A549 treated with CORT108297 at 1 μM for 4 hours (cell line): ENCODE measurements at places on chromosomes 5 and 9. TPM values are rescaled to one million over a fixed set of nuclear protein-coding genes. Genes with fewer than 3 reads are reported as not detected.

CYSRT1 gene
- total RNA-seq: 2.7 to 5.0 TPM (median 4.3 TPM) in 5 replicates

SMARCA2 gene
- 19.4 to 34.5 TPM (median 25.2 TPM) in 5 replicates for total RNA-seq

TPM2 gene
- 623 to 688 TPM (median 654 TPM) in 5 replicates for total RNA-seq

MYMK gene
- not detected in 5 replicates for total RNA-seq

PCDHGA1 gene
- total RNA-seq: 0.30 to 0.39 TPM (median 0.37 TPM) in 5 replicates

TRIM32 gene
- 19.4 to 24.7 TPM (median 22.0 TPM) in 5 replicates for total RNA-seq

HINT2 gene
- 69.8 to 110 TPM (median 103 TPM) in 5 replicates for total RNA-seq

FOXD4L3 gene
- 0.06 to 0.18 TPM (median 0.06 TPM) in 3 of 5 replicates, not detected in the others for total RNA-seq

ARL14EPL gene
- total RNA-seq: 0.07 to 0.43 TPM (median 0.14 TPM) in 5 replicates

SHC3 gene
- 0.32 to 0.59 TPM (median 0.54 TPM) in 5 replicates for total RNA-seq

FBP1 gene
- total RNA-seq: 0.24 TPM in 1 of 5 replicates, not detected in the others

RASGEF1C gene
- 0.03 to 0.22 TPM (median 0.08 TPM) in 4 of 5 replicates, not detected in the other for total RNA-seq

KIF4B gene
- 0.02 to 0.05 TPM (median 0.03 TPM) in 3 of 5 replicates, not detected in the others for total RNA-seq

PDGFRB gene
- total RNA-seq: 0.10 to 0.35 TPM (median 0.30 TPM) in 5 replicates

SYNPO gene
- 23.3 to 30.9 TPM (median 28.2 TPM) in 5 replicates for total RNA-seq

TNFSF8 gene
- not detected in 5 replicates for total RNA-seq

CCL27 gene
- total RNA-seq: 0.15 to 0.21 TPM (median 0.16 TPM) in 3 of 5 replicates, not detected in the others

MLANA gene
- total RNA-seq: not detected in 5 replicates

IFNA21 gene
- not detected in 5 replicates for total RNA-seq

TIGD6 gene
- 4.5 to 5.7 TPM (median 5.2 TPM) in 5 replicates for total RNA-seq

C5orf46 gene
- total RNA-seq: not detected in 5 replicates

KIF24 gene
- total RNA-seq: 3.0 to 3.7 TPM (median 3.3 TPM) in 5 replicates

IL31RA gene
- total RNA-seq: 1.3 to 1.5 TPM (median 1.5 TPM) in 5 replicates

GMCL2 gene
- 0.02 TPM in 1 of 5 replicates, not detected in the others for total RNA-seq

IFNK gene
- not detected in 5 replicates for total RNA-seq

TAF11L10 gene
- not detected in 5 replicates for total RNA-seq

MED10 gene
- total RNA-seq: 77.1 to 80.0 TPM (median 79.1 TPM) in 5 replicates

DBH gene
- total RNA-seq: not detected in 5 replicates

SPATA31A3 gene
- not detected in 5 replicates for total RNA-seq

LHFPL2 gene
- total RNA-seq: 46.8 to 64.0 TPM (median 57.3 TPM) in 5 replicates

GTF2H2C gene
- total RNA-seq: 32.5 to 42.7 TPM (median 33.6 TPM) in 5 replicates

PPP1R26 gene
- total RNA-seq: 15.6 to 21.1 TPM (median 20.0 TPM) in 5 replicates

C9orf50 gene
- total RNA-seq: 0.10 to 0.12 TPM in 2 of 5 replicates, not detected in the others

GCNT1 gene
- total RNA-seq: 2.4 to 4.3 TPM (median 3.0 TPM) in 5 replicates

LCN15 gene
- total RNA-seq: 0.02 TPM in 1 of 5 replicates, not detected in the others

SPATA31C2 gene
- not detected in 5 replicates for total RNA-seq

OR1J2 gene
- not detected in 5 replicates for total RNA-seq

SPINK1 gene
- total RNA-seq: 0.28 to 1.3 TPM (median 0.58 TPM) in 5 replicates

SLC34A3 gene
- 0.07 to 0.14 TPM (median 0.10 TPM) in 4 of 5 replicates, not detected in the other for total RNA-seq

PLEKHG4B gene
- 0.45 to 1.1 TPM (median 1.1 TPM) in 5 replicates for total RNA-seq

TEX48 gene
- total RNA-seq: not detected in 5 replicates

RMRP gene
- 4.2 to 11.7 TPM (median 7.0 TPM) in 3 of 5 replicates, not detected in the others for total RNA-seq

FBXL7 gene
- total RNA-seq: 1.2 to 1.5 TPM (median 1.5 TPM) in 5 replicates

PITX1 gene
- 19.7 to 36.7 TPM (median 34.1 TPM) in 5 replicates for total RNA-seq

BTNL8 gene
- not detected in 5 replicates for total RNA-seq

CCDC152 gene
- not detected in 5 replicates for total RNA-seq

CBY3 gene
- not detected in 5 replicates for total RNA-seq

LCN9 gene
- total RNA-seq: not detected in 5 replicates
